Caco-2 (cell line): ENCODE measurements at places on chromosomes 4 and X. TPM values are rescaled to one million over a fixed set of nuclear protein-coding genes. Genes with fewer than 3 reads are reported as not detected.
A peak's percentile ranks its signal among the peaks of the same experiment; 100 is the strongest.

DNA sequence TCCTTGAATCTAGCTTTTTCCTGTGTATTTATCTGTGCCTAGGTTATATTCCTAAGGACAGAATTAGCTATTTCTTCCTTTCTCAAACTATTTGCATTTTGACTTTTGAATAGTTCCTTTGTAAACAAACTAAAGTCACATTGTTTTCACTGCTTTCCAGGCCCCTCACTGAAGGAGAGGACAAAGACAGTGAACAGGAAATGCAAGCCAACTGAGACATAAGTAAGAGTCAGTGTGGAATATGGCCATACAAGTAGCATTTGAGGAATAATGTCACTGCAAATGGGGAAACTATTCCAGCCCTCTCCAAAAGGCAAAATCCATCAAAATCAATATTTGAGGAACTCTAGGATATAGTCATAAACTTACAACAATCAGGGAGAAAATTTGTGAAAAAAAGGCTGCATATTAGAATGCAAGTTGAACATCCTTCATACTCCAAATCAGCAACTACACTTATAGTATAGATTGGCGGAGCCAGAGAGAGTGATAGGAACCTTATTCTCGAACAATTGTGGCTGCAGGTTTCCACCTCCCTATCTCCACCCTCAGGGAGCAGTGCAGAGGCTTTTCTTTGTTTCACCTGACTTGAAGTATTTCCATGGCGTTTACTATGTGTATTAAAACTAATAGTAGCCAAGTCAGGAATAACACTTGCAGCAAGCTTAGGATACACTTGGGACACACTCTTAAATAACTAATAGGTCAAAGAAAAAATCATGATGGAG lies 1110.4 kb upstream of the ADGRL3 start:
- H3K27ac ChIP-seq: no peak overlapping the region
- H3K4me1 ChIP-seq: no peaks in the 10 kb centered on the region
- DNase-seq: no peak
- no peak overlapping the region for H3K4me3 ChIP-seq
- H3K36me3 ChIP-seq: no peaks in the 10 kb centered on the region

- no peaks in the 10 kb centered on the region for H3K36me3 ChIP-seq
- no peak for DNase-seq
- no peak overlapping the region for H3K27ac ChIP-seq
- H3K4me1 ChIP-seq: no peaks in the 10 kb centered on the region
- H3K4me3 ChIP-seq: no peak overlapping the region
These were observed 40.1 kb upstream of the LRPAP1 start for GRCh38 chr4:3572363-3572762.

GRCh38 chr4:89539797-89540711 lies 232.5 kb upstream of the GPRIN3 start:
- H3K4me3 ChIP-seq: no peak overlapping the region
- DNase-seq: no peak
- H3K4me1 ChIP-seq: no peaks in the 10 kb centered on the region
- H3K27me3 ChIP-seq: no peaks in the 10 kb centered on the region
- H3K27ac ChIP-seq: no peak overlapping the region
- H3K36me3 ChIP-seq: no peaks in the 10 kb centered on the region

- H3K4me3 ChIP-seq: no peak overlapping the region
- H3K27me3 ChIP-seq: no peaks in the 10 kb centered on the region
- H3K4me1 ChIP-seq: no peaks in the 10 kb centered on the region
- no peaks in the 10 kb centered on the region for H3K36me3 ChIP-seq
- no peak for DNase-seq
These were observed 73.1 kb downstream of the FBXO8 start for GRCh38 chr4:174210354-174210753.

DNA sequence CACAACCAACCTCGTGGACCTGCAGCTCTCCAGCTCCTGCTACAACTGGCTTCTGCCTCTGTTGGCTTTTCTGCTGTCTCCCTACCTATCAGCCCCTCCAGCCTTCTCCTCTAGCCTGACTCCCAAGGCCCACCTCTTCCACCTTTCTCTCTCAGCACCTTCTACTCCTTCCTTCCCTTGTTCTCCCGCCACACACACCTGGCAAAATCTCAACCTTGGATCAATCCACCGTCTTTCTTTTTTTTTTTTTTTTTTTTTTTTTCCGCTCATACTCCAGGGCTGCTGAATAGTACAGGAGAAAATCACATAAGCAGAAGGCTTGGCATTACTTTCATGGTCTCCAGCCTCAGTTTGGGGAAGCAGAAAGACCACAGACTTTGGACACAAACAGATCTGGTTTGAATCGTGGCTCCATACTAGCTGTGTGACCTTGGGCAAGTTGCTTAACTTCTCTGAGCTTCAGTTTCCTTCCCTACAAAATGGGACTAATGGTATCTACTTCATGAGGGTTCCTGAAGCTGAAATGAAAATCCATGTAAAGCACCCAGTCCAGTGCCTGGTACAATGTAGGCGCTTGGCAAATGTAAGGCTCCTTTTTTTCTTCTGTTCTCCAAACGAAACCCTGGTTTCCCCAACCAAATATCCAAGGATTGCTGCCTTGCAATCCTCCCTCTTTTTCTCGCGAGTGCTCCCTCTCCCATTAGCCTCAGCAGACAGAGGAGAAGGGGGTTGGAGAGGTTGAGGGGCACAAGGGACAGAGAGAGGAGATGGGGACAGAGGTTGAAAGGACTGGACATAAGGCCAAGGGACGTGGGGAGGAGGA lies 1.7 kb downstream of the FGD1 start:
- H3K27ac ChIP-seq: no peak overlapping the region
- H3K4me3 ChIP-seq: peak overlapping the region; percentile 52
- no peaks in the 10 kb centered on the region for H3K27me3 ChIP-seq
- no peaks in the 10 kb centered on the region for H3K4me1 ChIP-seq
- H3K36me3 ChIP-seq: no peaks in the 10 kb centered on the region

- H3K27ac ChIP-seq: no peak overlapping the region
- H3K4me3 ChIP-seq: no peak overlapping the region
- H3K4me1 ChIP-seq: no peaks in the 10 kb centered on the region
- no peak for DNase-seq
- no peaks in the 10 kb centered on the region for H3K36me3 ChIP-seq
- no peaks in the 10 kb centered on the region for H3K27me3 ChIP-seq
These were observed 32.3 kb downstream of the DTHD1 start for GRCh38 chr4:36313703-36314102.

DNA sequence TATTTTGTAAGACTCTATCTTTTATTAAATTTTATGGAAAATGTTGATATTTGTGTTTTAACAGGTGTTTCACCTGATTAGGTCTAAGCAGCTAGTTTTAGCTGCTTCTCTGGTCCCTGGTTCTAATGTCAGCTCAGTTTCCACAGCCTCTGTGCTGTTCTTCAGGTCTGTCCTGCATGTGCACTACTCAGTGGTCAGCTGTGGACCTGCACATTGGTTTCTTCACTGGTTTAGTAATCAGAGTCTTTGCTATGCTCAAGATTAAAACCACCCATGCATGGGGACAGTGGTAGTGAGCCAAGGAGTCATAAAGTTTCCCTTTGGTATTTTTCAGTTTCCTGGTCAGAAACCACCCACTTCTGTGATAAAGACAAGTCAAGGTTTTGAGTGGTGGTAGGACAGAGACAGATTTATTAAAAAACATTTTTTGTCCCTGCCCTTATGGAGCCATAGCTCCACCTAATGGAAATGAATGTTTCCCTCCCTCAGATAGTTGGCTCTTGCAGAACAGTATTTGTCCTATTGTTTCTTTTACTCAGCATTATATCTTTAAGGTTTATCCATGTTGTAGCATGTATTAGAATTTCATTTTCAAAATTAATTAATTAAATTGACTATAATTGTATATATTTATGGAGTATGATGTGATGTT lies 36.8 kb upstream of the VBP1 start:
- H3K27ac ChIP-seq: no peak overlapping the region
- H3K4me3 ChIP-seq: no peak overlapping the region
- H3K36me3 ChIP-seq: no peaks in the 10 kb centered on the region
- H3K4me1 ChIP-seq: no peaks in the 10 kb centered on the region
- no peaks in the 10 kb centered on the region for H3K27me3 ChIP-seq

- no peaks in the 10 kb centered on the region for H3K36me3 ChIP-seq
- H3K27ac ChIP-seq: no peak overlapping the region
- H3K4me3 ChIP-seq: no peak overlapping the region
- H3K4me1 ChIP-seq: peaks cover 35% of the 10 kb centered on the region
- no peaks in the 10 kb centered on the region for H3K27me3 ChIP-seq
These were observed 40.8 kb downstream of the RAPGEF2 start for GRCh38 chr4:159143687-159144086.

DNA sequence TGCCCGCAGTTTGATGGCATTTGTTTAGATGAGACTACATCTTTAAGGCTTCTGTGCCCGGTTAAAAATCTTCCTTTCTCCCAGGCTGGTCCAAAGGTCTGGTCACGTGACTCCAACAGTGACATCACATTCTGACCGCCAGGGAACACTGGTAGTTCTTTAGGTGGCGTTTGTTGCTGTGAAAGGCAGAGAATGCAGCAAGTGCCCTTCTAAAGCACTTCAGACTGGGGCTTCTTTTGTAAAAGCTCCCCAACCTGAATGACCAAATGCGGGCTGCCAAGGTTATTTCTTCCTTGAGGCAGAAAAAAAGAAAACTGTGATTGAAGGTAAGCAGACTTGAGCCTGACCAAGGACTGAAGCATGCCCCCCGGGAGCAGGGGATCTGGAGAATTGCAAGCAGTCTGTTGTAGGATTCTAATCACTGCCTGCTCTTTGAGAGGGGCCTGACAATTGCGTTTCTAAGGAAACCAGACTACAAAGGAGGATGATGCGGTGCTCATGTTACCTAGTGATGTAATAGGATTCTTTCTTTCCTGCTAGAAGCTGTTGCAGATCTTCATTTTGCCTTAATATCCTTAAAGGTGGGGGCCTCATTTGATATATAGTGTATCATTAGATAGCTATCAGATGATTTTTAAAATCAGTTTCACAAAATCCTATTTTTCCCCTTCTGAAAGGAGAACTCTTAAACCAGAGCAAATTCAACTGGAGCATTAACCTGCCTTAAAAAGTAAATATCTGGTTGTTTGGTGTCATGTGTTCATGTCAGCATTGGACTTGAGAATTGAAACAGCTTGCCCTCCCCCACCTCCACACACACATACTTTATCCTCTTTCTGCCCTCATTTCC lies 133.1 kb downstream of the AKAP4 start:
- H3K4me3 ChIP-seq: peak overlapping the region; percentile 34
- no peaks in the 10 kb centered on the region for H3K27me3 ChIP-seq
- peak; percentile 67 for DNase-seq
- peak overlapping the region; percentile 87 for H3K27ac ChIP-seq
- H3K4me1 ChIP-seq: peaks cover 44% of the 10 kb centered on the region
- H3K36me3 ChIP-seq: no peaks in the 10 kb centered on the region; the same call in 1 of the 2 replicates

GRCh38 chrX:40470830-40471429 lies 109.8 kb upstream of the ATP6AP2 start:
- peaks cover 31% of the 10 kb centered on the region for H3K4me1 ChIP-seq
- H3K27me3 ChIP-seq: no peaks in the 10 kb centered on the region
- H3K27ac ChIP-seq: no peak overlapping the region
- DNase-seq: no peak
- no peaks in the 10 kb centered on the region for H3K36me3 ChIP-seq
- H3K4me3 ChIP-seq: no peak overlapping the region

DNA sequence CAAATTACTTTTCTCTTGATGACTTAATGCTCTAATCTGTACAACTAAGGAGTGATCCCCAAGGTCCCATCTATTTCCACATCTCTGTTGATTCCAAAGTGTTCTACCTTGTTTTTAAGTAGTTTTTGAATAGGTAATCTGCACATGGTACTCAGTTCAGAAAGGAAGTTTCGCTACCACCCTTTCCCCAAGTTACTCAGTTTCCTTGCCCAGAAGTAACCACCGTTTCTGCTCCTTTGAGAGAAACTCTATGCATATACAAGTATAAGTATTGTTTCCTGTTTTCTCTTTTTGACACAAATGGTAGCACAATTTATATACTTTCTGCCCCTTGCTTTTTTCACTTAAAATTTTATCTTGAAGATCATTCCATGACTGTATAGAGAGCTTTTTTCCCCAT lies 18.1 kb downstream of the TMEM154 start:
- H3K27ac ChIP-seq: no peak overlapping the region
- no peak for DNase-seq
- no peaks in the 10 kb centered on the region for H3K4me1 ChIP-seq
- H3K36me3 ChIP-seq: no peaks in the 10 kb centered on the region
- no peak overlapping the region for H3K4me3 ChIP-seq
- H3K27me3 ChIP-seq: no peaks in the 10 kb centered on the region

- no peak for DNase-seq
- H3K4me3 ChIP-seq: no peak overlapping the region
- H3K27ac ChIP-seq: peak overlapping the region; percentile 75
- H3K27me3 ChIP-seq: no peaks in the 10 kb centered on the region
- no peaks in the 10 kb centered on the region for H3K4me1 ChIP-seq
These were observed 31.8 kb downstream of the CHIC2 start for GRCh38 chr4:54032558-54033135.

- H3K27me3 ChIP-seq: no peaks in the 10 kb centered on the region
- no peak overlapping the region for H3K4me3 ChIP-seq
- H3K27ac ChIP-seq: peak overlapping the region; percentile 47
- DNase-seq: peak; percentile 48
These were observed 171.7 kb upstream of the HCCS start for GRCh38 chrX:10939424-10939823.

DNA sequence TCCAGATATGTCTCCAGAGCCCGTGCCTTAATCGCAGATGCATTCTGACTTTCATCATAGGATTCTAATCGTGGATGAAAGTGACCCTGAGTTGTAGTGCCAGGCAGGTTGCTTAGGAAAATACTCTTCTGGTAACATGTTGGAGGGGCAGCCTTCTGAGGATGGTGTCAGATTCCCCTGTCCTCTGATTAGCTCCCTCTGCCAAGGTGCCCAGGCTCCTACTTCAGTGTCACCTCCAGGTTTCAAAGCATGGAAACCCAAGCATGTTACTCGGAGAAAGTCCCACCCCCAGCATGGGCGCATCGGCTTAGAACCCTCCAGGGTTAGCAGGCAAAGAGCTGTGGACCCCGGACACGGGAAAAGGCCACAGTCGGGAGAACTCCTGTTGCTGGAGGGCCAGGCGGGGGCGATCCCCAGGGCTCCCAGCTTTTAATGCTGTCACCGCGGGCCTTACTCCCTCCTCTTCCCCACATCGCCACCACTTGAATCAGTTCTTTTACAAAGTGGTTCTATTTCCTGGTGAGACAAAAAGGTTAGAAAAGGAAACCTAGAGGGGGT lies 44.5 kb downstream of the TRIM2 start:
- H3K4me3 ChIP-seq: no peak overlapping the region
- DNase-seq: no peak
- no peak overlapping the region for H3K27ac ChIP-seq

Gene NOA1
- total RNA-seq: 24.8 and 26.3 TPM in 2 replicates

Gene BEX1
- not detected in 2 replicates for total RNA-seq

- H3K36me3 ChIP-seq: no peaks in the 10 kb centered on the region
- no peaks in the 10 kb centered on the region for H3K4me1 ChIP-seq
- H3K4me3 ChIP-seq: no peak overlapping the region
- no peak for DNase-seq
These were observed 321.0 kb upstream of the CXXC4 start for GRCh38 chr4:104815665-104816064.

GRCh38 chrX:132778917-132779316 lies 179.5 kb downstream of the HS6ST2 start:
- H3K4me1 ChIP-seq: no peaks in the 10 kb centered on the region
- no peak overlapping the region for H3K4me3 ChIP-seq
- H3K27me3 ChIP-seq: no peaks in the 10 kb centered on the region
- H3K36me3 ChIP-seq: no peaks in the 10 kb centered on the region

Gene PQBP1
- total RNA-seq: 111 and 114 TPM in 2 replicates

GRCh38 chrX:11725631-11726442 lies 32.2 kb upstream of the MSL3 start:
- no peak overlapping the region for H3K4me3 ChIP-seq
- no peak overlapping the region for H3K27ac ChIP-seq
- H3K4me1 ChIP-seq: no peaks in the 10 kb centered on the region
- no peaks in the 10 kb centered on the region for H3K36me3 ChIP-seq

Gene CORIN
- total RNA-seq: 0.27 and 0.46 TPM in 2 replicates
